CD4-positive, alpha-beta T cell (primary cell): ENCODE measurements at places on chromosomes 7 and 10.

DNA sequence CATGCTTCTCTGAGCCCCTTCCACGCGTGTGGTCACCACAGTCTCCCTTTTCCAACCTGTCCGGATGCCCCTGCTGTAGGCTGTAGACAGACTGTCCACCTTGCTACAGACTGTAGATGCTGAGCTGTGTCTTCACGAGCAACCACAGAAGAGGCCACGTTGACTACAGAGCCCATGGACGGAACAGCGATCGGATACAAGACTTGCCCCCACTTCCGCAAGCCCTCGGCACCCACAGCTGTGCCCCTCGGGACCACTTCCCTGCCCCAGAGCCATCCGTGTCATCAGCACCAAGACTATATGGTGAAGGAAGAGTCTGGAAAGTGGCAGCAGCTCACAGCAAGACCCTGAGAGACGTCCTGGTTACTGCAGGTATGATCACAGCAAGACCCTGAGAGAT is 491.4 kb downstream of the DNAJB6 start:
- DNase-seq, result no peak

- no peak for DNase-seq
Observed at GRCh38 chr7:54864663-54865062, 105.7 kb upstream of the SEC61G start.

DNA sequence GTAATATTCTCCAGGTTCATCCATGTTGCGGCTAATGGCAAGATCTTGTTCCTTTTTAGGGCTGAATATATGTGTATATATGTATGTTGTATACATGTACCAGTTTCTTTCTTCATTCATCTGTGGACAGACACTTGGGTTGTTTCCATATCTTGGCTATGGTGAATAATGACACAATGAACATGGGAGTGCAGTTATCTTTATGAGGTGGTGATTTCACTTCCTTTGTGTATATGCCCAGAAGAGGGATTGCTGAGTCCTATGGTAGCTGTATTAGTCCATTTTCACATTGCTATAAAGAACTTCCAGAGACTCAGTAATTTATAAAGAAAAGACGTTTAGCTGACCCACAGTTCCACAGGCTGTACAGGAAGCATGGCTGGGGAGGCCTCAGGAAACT is 17.1 kb upstream of the TSPAN15 start:
- DNase-seq, result no peak

DNA sequence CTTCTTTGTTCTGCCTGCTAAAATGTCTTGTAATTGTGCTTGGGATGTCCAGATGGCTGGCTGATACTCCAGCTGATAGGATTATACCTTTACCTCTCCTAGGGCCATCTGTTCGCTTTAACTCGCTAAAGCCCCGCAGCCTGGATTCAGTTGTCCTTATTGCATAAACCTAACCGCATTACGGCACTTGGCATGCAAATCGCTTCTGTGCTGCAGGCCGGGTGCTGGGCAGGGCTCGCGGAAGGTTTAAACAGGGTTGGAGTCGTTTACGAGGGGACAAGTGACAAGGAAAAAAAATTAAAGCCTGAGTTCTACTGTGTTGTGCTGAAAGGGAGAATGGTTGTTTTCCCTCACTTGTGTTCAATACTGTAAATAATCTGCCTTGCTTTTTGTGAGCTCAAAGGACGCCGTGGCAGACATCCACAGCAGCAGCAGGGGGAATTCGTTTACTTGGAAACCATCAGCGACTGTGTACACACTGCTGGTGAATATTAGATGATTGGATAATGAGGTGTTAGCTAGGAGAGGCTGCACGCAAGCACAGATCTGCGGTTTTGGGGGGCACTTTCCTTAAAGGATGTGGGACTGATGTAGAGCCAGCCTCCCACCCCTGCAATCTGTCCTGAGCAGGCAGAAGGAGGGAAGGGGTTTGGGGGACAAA is 93.0 kb downstream of the EBF3 start:
- DNase-seq, result no peak

DNA sequence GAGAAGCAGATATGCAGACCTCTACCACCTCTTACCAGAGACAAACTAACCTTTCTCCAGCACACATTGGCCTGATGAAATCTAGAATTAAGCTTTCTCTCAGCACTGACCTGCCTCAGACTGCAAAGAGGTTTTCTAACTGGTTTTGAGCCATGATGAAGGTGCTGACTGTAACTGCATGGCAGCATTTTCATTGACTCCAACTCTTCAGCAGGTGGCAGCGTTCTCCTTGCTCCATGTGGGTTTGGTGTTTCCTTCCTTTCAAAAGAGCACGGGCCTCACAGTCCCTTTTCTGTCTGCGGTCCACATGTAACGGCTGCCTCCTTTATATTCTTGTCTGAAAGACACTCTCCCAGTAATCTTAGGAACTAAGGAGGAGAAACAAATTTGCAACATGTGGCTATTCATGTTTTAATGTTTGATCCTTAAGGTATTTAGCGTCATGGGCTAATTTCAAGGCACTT is 12.6 kb downstream of the KLLN start:
- peak; percentile 81 for DNase-seq

DNA sequence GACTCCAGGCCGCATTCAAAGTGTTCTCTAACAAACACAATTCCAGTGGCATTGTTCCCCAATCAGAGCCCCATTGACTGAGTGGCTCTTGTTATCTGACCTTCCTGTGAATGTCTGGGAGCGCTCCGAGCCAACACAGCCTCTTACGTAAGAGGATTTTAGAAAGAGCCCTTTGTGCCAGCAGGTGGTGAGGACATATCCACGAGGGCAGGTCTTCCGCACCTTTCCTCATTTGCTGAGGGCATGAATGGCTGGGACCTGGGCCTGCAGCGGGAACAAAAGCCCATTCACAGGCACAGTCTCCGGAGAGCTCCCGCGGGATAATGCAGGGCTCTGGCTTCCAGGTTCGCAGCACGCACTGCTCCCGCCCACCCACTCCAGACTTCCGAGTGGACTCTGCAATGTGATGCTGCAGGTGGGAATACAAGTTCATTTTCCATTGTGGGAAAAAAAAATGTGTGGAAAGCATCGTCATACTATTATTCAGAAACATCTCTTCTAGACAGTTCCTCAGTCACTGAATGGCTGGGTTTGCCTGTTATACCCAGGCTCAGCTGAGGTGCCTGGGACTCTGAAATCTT is 295.0 kb upstream of the IGFBP3 start:
- no peak for DNase-seq

DNA sequence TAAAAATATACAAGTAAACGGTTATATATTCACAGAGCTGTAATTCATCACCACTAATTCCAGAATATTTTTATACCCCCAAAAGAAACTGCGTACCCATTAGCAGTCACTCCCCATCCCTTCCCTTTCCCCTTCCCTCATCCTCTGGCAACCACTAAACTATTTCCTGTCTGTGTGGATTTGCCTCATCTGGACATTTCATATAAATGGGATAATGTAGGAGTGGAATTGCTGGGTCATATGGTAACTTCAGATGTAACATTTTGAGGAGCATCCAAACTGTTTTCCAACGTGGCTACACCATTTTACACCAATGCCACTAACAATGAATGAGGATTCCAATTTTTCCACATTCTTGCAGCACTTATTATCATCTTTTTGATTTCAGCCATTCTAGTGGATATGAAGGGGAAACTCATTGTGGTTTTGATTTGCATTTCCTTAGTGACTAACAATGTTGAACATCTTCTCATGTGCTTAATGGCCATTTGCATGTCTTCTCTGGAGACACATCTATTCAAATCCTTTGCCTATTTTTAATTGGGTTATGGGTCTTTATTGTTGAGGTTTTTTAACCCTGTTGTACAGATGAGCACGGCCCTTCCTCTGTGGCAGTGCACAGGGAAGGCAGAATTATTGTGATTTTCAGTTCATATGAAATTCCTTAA is 79.2 kb downstream of the RBM20 start:
- DNase-seq, result no peak

DNA sequence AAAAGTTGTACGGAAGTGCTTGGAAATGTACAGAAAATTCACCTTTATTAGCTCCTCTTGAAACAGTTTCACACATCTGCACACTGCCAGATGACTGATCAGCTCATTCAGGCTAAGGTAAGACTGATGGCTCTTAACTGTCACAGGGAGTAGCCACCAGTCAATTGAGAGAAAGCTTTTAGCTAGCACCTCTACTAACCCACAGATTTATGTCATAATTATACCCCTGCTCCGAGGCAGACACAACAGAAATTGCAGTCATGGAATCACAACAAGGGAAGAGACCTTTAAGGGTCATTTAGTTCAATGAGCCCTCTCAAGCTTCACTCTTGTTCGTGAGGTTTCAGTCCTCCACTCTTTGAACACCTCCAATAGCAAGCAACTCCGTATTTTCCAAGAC is 235.4 kb downstream of the TRIL start:
- no peak for DNase-seq

DNA sequence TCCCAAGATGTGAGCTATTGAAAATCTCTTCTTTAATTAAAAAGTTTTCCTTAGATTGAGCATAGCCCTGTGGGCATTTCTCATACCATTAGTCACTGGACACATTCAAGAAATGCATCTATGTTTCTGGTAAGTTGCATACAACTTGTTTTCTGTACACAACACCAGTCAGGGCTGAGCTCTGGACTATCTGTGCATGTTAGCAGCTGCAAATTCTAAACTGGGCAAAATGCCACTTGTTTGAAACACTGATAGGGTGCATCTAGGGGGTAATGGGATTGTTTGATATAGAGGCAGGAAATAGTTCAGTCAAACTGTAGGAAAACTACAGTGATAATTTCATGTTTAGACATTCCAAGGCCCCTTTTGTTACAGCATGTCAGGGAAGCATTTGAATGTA is 145.6 kb upstream of the NPY start:
- DNase-seq, result no peak

DNA sequence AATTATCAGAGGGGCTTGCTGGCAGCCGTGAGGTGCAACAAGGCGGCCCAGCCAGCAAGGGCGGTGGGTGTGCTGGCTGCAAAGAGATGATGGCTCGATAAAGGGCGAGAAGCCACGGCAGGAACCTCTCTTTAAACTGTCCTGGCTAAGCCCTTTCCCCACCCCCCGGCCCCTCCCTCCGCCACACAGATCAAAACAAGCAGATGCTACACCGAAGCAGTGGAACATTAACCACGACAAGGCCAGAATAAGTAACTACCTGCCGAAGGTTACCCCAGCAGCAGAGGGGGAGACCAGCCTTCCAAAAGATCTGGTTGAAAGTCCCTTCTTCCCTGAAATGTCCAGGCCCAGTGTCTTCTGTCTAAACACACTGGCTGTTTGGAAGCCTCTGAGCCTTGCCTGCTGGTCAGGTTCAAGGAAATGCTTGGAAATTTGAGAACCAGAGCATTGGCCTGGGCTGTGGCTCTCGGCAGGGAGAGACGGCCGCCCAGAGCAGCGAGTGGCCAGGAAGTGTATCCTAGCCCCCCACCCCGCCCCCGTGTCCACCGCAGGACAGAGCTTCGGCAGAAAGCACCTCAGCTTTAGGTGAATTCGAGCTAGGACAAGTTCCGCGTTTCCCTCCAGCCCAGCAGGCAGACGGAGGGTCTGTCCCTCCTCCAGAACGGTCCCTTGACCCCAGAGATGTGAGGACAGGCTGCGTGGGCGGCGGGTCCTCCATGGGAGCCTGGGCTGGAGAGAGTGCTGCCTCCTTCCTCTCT is 2.1 kb downstream of the FAM20C start:
- no peak for DNase-seq

- no peak for DNase-seq
Observed at GRCh38 chr7:133021196-133021595, 60.7 kb downstream of the CHCHD3 start.

GRCh38 chr10:46293832-46294640 is 7.2 kb downstream of the ANTXRL start:
- DNase-seq, result no peak

DNA sequence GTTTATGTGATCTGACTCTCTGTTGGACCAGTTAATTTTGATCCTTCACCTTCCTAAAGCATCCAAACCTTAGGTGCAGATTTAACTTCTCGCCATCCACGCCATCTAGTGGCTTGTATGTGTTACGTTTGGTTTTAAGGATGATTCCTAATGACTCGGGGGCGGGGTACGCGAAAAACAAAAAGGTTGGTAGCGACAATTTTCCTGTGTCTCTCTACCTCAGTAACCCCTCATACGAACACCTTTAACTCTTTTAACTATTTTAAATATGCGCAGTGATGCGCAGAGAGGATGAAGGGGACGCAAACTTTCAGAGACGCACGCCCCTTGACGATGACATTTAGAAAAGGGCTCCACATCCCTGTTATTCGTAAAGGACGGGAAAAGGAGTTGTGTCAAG is 714 bp upstream of the KCND2 start:
- no peak for DNase-seq

GRCh38 chr7:85567983-85568382 is 381.1 kb upstream of the SEMA3D start:
- DNase-seq, result no peak

DNA sequence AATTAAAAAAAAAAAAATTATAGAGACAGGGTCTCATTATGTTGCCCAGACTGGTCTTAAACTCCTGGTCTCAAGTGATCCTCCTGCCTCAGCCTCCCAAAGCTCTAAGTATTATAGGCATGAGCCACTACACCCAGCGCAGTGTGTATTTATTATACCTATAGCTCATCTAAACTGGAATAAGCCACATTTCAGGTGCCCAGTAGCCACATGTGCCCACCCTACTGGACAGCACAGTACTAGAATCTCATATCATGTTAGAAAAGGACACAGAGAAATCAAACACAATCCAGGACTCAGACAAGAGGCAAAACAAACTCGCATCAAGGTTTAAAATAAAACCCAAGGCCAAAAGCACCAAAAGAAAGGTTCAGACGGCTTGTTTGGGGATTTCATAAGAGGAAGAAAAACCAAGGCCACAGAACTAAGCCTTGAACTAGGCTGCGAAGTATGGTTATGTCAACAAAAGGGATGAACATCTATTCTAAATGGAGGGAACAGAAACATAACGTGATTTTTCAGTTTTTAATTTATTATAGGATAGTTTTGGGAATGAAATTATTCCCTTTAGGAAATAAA is 32.3 kb downstream of the SLC16A9 start:
- DNase-seq, result no peak

DNA sequence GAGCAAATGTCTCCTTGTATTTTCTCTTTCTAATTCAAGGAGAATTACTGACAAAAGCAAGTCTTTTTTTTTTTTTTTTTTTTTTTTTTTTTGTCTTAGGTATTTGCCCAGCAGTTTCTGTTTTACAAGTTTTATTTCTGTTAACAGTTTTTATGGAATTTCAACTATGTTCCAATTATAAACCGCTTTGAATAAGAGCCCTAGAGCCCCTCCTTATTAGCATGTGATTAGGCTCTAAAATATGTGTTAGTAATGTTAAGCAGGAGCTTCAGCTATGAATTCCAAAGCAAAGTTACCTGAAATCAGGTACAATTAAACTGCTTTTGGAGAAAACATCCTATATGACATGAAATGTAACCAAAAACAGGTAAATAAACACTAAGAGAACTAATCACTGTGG is 997.0 kb upstream of the POT1 start:
- no peak for DNase-seq

DNA sequence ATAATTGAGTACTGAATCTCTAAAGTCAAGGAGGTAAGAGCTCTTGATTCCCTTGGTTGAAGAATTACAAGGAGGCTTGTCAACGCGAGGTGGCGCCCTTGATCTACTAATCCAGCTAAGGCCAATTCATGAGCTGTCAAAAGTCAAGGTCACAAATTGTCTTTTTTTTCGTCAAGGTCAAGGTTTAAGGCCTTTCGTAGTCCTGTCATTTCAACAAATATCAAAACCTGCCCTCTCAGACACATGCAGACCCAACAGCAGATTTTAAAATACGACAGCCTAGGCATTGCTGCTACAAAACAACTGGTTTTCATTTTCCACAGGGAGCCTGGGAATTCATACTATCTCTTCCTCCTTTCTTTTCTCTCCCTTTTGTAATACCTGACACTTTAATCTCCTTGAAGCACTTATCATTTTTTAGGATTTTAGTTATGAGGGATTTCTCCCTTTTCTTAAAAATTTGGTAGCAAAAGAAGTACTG is 3.6 kb downstream of the HOXA13 start:
- peak; percentile 89 for DNase-seq

- no peak for DNase-seq
Observed at GRCh38 chr10:120575411-120575810, 118.4 kb downstream of the PLPP4 start.
